ENCODE measurements at places on chromosomes 6 and 20. TPM values are rescaled to one million over a fixed set of nuclear protein-coding genes. Genes with fewer than 3 reads are reported as not detected.
A peak's percentile ranks its signal among the peaks of the same experiment; 100 is the strongest.

GRCh38 chr6:29816030-29816429 is 11.6 kb upstream of the HLA-G start:
- peaks cover 6% of the 10 kb centered on the region for H3K27me3 ChIP-seq
- H3K27ac ChIP-seq = no peak overlapping the region
- H3K4me1 ChIP-seq = no peaks in the 10 kb centered on the region
- no peak overlapping the region for H3K4me3 ChIP-seq

DNA sequence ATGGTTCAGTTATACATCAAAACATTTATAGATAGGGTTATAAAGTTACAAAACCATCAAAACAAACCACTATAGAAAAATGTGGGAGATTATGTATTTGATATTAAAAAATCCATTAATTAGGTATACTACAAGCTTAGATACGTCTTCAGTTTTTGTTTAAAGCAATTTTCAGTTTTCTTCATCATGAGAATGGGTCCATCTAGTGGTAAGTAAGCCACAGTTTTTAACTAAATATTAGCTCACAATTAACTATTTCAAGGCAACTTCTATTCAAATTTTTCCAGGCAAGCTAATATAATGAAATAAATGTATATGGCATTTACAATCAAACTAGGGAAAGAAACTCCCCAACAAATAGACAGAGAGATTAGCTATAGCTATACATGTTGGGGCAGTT is 44.4 kb downstream of the RNGTT start:
- H3K36me3 ChIP-seq = no peaks in the 10 kb centered on the region
- no peak overlapping the region for H3K4me3 ChIP-seq
- no peak overlapping the region for H3K27ac ChIP-seq
- H3K27me3 ChIP-seq = no peaks in the 10 kb centered on the region
- DNase-seq = no peak

PI16 gene
- total RNA-seq = 3.8 TPM

TRIM40 gene
- not detected for total RNA-seq

PLTP gene
- 29.9 TPM for total RNA-seq

DNA sequence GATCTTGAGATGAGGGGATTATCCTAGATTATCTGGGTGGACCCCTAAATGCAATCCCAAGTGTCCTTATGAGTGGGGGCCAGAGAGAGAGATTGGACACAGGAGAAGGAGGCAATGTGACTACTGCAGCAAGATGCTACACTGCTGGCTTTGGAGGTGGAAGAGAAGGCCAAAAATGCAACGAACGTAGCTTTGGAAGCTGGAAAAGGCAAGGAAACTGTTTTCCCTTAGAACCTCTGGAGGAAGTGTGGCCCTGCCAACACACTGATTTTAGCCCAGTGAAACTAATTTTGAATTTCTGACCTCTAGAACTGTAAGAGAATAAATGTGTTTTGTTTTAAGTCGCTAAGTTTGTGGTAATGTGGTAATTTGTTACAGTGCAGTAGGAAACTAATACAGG is 15.7 kb downstream of the PPARD start:
- H3K27me3 ChIP-seq = no peaks in the 10 kb centered on the region
- peak overlapping the region; percentile 87 for H3K27ac ChIP-seq
- peaks cover 81% of the 10 kb centered on the region for H3K4me1 ChIP-seq
- H3K36me3 ChIP-seq = peaks cover 13% of the 10 kb centered on the region
- no peak overlapping the region for H3K4me3 ChIP-seq
- DNase-seq = no peak

DNA sequence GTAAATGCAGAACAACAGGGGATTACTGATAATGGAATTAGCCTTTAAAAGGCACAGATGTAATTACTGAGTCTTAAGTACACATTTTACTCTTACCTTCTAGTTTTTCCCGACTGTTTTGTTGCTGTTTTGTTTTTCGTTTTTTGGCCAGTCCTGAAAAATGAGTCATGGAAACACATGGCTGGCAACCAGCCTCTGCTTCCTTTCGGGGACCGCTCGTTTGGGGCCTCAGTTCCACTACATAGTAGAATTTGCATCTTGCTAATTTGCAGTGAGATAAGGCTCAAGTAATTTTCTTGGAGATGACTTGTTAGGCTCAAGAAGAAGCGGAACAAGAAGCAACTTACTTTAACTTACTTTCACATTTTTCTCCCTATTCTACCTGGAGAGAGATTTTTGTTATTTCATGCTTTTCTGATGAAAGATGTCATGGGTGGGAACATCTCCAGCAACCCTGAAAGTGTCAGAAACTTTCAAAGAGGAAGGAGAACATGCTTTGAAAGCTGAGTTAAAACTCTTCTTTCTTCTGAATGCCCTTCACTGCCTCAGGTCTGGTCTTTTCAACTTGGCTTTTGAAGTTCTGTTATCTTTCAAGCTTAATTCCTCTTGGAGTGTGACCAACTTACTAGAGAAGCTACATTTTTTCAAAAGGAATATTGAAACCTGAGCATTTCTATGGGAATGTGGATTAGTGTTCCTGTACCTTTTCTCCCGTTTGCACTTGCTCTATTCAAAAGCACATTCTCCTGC is 71.5 kb upstream of the HDAC2 start:
- no peak overlapping the region for H3K4me3 ChIP-seq
- no peaks in the 10 kb centered on the region for H3K4me1 ChIP-seq
- H3K27me3 ChIP-seq = no peaks in the 10 kb centered on the region
- DNase-seq = no peak
- H3K36me3 ChIP-seq = no peaks in the 10 kb centered on the region

DNA sequence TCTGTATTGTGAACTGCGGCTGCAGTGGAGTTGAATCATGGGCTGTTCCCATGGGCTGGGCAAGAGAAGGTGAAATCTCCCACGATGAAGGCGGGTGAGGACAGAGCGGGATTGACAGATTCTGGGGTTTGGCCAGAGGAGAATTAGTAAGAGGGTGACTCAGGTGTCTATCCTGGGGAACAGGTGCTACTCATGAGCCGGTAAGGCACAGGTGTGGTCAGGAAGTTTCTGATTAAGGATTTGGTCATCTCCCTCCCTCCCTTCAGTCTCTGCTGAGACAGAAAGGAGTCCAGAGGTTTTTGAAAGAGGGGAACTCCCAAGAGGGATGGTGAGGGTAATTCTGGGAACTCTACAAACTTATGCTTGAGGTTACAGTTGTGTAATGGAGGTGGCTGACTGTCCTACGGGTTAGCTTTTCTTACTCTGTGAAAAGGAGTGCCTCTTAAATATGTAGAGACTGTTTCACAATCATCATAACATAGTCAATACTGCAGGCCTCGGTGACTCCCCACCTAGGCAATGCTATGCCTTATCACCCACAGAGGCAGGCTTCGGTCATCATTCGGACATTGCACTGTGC is 31.5 kb downstream of the SERPINB1 start:
- H3K36me3 ChIP-seq = no peaks in the 10 kb centered on the region
- no peak for DNase-seq
- no peaks in the 10 kb centered on the region for H3K27me3 ChIP-seq
- H3K27ac ChIP-seq = no peak overlapping the region
- no peak overlapping the region for H3K4me3 ChIP-seq
- peaks cover 12% of the 10 kb centered on the region for H3K4me1 ChIP-seq

AGPAT1 gene
- 59.8 TPM for total RNA-seq

- H3K4me3 ChIP-seq = no peak overlapping the region
- H3K4me1 ChIP-seq = peaks cover 52% of the 10 kb centered on the region
- H3K27ac ChIP-seq = peak overlapping the region; percentile 3
- no peak for DNase-seq
Observed at GRCh38 chr6:44053760-44054556, 73.3 kb downstream of the MRPL14 start.

GRCh38 chr6:106165885-106166485 is 79.8 kb downstream of the PRDM1 start:
- no peaks in the 10 kb centered on the region for H3K27me3 ChIP-seq
- H3K4me1 ChIP-seq = no peaks in the 10 kb centered on the region
- no peak for DNase-seq
- H3K4me3 ChIP-seq = no peak overlapping the region

DNA sequence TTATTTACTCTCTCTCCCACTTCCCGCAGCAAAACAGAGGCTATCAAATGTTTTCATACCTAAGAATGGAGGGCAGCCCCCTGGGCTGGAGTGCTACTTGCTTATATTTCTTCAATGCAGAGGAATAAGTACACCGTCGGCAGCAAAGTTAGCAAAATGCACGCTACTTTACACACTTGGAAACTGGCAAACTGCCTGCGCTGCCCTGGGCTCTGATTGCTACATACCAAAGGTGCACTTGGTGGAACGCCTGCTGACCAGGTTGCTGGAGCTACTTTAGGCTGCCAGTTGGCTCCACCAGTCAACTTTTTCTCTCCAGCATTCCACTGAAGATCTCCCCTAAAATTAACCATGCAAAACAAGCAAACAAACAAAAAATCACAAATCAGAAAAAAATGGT is 62.4 kb downstream of the PRSS35 start:
- H3K36me3 ChIP-seq = no peaks in the 10 kb centered on the region
- H3K27me3 ChIP-seq = no peaks in the 10 kb centered on the region
- no peak overlapping the region for H3K4me3 ChIP-seq
- H3K4me1 ChIP-seq = no peaks in the 10 kb centered on the region
- DNase-seq = no peak

DNA sequence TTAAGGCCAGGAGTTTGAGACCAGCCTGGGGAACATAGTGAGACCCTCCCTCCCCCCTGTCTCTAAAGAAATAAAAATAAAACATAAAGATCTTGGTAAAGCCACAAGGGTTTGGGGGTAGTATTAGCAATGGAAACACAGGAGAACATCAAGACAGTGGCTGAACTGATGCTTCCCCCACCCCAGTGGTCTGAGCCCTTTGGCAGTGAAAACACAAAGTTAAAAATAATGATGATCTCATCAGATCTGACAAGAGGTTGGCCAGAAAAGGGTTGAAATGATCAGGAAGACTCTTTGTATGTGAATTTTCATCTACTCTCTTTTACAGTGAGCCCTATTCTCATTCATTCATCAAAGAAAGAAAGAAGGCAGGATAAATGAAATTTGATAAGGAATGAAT is 93.7 kb downstream of the KCNB1 start:
- no peak overlapping the region for H3K27ac ChIP-seq
- H3K4me3 ChIP-seq = no peak overlapping the region
- no peaks in the 10 kb centered on the region for H3K36me3 ChIP-seq
- H3K4me1 ChIP-seq = peaks cover 8% of the 10 kb centered on the region
- no peaks in the 10 kb centered on the region for H3K27me3 ChIP-seq
- DNase-seq = no peak
